Activated CD4-positive, alpha-beta T cell treated with anti-CD3 and anti-CD28 coated beads, Interleukin-2, amount 10 ng/mL, durations not matched to agents 24 days and 14 days (primary cell): ENCODE measurements at places on chromosomes 2 and 18.

GRCh38 chr18:54918060-54918459 is 41.2 kb downstream of the CCDC68 start:
- peak; percentile 52 for DNase-seq

DNA sequence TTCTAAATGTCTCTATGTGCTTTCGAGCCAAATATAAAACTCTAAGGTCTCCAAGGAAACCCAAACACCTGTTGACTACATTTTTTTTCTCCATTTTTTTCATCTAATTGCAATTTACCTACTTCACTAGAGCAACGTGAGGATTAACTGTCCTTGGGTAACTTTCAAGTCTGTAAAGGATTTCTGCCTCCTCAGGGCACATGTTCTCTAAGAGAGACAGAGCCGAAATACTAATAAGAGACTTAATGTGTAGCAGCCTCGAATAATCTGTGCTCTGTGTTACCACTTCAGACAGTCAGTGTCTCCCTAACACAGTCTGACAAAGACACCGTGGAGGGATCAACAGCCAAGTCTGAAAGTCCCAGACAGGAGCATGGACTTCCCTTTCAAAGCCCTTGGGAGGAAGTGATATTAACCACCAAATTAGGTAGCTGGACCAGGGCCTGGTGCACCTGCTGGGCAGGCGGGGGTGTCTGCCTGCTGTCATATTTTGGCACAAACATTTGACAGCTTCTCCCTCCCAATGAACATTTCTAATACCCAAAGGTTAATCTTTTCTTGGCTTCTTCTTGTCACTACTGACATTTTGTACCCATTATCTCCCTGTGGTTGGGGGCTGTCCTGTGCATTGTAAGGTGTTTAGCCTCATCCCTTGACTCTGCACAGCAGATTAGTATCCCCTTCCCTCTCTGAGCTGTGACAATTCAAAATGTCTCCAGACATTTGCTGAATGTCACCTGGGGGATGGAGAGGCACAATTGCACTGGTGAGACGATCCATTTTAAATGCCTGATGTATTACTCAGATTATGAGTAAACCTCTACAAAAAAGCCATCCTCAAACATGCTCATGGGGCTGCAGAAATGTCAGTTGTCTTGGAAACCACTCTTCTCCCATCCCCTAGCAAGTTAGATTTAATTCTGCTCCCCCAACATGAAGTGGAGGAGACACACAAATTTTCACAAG is 45.7 kb upstream of the LYPD1 start:
- no peak for DNase-seq

DNA sequence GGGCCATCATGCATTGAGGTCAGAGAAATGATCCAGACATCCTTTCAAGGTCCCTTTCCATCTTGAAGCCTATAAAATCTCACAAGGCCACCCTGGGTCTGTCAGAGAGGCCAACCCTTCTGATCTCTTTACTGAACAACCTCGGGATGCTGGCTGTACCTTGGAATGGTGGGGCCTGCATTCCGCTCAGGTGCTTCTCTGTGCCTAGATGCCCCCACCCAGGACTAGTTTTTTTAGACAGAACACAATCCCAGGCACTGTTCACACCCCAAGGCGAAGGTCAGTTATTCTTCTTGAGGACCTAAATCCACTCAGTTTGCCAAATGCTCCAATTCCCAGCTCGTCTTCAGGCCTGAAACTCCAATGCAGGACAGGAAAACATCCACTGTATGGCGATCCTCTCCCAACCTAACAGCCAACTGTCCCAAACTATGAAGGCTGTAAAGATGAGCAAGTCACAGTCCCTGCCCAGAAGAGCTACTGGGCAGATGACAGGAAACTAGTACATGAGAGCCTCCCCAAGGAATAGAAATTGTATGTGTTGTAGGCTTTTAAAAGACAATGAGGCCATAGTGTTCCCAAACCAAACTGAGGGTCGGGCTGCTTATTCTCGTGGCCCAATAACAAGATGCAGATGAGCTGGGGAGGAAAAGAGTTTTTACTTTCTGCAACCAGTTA is 154.4 kb upstream of the ACAA2 start:
- DNase-seq, result no peak

- DNase-seq, result no peak
Measured at GRCh38 chr2:9909106-9909505, 42.4 kb upstream of the GRHL1 start.

DNA sequence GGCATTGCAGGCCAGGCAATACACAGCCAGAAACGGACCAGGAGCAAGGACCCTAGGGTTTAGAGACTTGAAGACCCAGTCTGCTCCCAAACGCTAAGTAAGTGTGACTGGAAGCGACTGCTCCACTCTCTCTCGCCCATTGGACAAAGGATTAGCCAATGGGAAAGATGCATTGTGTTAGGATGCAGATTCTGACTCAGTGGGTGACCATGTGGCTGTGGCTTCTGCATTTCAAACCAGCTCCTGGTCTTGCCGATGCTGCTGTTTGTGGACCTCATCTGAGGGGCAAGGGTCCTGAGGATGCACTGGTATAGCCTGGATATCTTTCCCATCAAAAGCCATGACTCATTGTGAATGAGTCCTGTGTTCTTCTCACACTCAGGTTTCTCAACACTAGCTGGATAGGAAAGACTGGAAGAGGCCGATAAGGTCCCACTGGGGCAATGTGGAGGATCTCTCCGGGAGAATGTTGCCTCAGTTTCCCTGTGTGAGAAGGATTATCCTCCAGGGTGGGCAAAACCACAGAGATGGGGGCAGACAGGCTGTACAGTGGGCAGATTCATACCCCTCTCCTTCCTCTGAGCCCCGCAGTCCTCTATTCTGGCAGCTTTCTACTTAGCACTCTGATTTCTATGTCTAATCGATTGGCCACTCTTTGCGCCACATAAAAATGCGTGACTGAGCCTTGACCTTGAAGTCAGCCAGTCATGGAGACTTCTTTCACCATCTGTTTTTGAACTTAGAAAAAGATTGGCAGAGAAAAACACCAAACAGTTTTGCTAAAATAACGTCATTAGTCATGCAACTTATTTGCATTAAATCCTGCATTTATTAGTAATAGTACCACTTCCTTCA is 257.1 kb downstream of the PRKCE start:
- DNase-seq, result no peak

DNA sequence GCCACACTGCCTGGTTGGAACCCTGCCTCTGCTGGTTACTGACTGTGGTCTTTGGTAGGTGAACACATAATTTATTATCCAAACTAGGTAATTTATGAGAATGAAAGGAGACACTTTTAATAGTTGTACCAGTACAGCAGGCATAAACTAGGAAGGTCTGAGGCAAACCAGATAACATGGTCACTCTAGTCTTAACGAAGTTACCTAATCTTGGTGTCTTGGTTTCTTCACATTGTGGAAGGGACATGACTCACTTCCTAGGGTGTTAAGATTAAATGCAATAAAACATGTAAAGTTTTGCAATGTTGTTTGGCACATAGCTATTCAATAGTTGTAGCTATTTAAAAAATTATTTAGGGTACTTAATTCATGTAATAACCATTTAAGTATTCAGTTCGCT is 23.3 kb downstream of the SPTBN1 start:
- no peak for DNase-seq
